T-cell (primary cell): ENCODE measurements at places on chromosomes 4 and X. TPM values are rescaled to one million over a fixed set of nuclear protein-coding genes. Genes with fewer than 3 reads are reported as not detected.

GRCh38 chrX:24423960-24424359 lies 41.1 kb upstream of the PDK3 start:
- DNase-seq, result no peak

- DNase-seq, result no peak
Measured at GRCh38 chr4:6811165-6811564, 28.6 kb downstream of the KIAA0232 start.

GLRA3 gene
- not detected for total RNA-seq

GLOD5 gene
- total RNA-seq, result not detected

ERVMER34-1 gene
- total RNA-seq, result not detected
